GM13977 (cell line): ENCODE measurements at places on chromosomes 5 and 9.

- DNase-seq = no peak
Observed at GRCh38 chr9:95087659-95088242, 229.8 kb downstream of the FANCC start.

GRCh38 chr9:99905833-99906402 is 536 bp upstream of the STX17 start:
- no peak for DNase-seq

DNA sequence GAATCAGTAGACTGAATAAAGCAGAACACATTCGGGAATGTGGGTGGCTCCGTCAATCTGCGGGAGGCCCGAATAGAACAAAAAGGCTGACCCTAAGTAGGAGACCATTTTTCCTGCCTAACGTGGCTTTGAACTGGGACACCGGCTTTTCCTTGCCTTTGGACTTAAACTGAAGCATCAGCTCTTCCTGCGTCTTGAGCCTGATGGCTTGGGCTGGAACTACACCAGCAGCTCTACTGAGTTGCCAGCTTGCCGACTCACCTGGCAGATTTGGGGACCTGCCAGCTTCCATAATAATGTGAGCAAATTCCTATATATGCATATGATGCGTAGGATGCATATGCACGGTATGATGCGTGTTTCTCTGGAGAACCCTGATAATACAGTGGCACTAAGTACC is 111.3 kb downstream of the DAPK1 start:
- DNase-seq = no peak

DNA sequence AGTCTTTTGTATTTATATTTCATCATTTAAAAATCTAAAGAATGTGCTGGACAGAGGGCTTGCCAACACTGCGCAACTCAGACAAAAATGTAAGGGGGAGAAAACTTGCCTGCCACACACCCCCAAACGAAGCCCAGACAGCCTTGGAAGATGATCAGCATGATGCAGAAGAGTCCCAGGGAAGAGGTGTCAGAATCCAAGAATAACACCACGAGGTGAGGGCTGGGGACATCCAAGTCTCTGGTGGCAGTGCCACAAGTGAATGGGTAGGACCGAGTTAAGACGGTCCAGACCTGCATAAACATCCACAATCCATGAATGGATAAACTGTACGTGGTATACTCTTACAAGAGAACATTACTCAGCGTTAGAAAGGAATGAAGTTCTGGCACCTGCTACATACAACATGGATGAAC is 10.4 kb downstream of the EPB41L4B start:
- DNase-seq = no peak

DNA sequence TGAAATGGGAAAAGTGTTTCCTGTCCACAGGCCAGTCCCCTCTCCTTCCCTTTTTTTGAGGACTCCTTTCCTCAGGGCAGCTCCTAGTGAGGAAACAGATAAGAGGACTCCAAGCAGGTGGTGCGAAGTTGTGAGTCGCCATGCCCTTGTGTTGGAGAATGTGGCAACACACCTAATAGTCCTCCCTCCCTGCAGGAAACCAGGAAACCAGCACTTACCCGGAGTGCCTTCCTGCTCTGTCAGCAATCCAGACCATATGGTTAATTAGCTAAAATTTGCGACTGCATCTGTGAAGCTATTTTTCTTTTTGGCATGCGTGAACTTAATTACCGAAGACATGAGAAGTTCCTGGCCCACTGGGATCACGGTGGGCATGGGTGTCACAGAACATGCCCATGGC is 69.9 kb downstream of the TRIM32 start:
- no peak for DNase-seq

- no peak for DNase-seq
Observed at GRCh38 chr9:111752455-111752854, 42.3 kb downstream of the SHOC1 start.

DNA sequence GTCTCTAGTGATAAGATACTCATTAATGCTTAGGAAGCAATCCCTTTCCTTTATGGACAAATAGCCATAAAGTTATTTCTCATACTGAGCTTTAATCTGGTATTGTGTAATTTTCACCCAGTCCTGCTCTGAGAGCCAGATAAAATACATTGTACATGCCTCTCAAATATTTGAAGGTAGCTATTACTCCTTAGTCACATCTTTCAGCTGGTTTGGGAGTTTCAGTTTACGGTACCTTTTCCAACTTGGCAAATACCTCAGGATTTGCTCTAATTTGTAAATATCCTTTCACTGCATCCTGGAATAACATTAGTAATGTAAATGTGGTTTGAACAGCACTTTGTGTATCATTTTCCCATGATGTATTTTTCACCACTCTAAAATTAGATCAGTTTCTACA is 47.4 kb downstream of the ABHD17B start:
- DNase-seq = no peak

DNA sequence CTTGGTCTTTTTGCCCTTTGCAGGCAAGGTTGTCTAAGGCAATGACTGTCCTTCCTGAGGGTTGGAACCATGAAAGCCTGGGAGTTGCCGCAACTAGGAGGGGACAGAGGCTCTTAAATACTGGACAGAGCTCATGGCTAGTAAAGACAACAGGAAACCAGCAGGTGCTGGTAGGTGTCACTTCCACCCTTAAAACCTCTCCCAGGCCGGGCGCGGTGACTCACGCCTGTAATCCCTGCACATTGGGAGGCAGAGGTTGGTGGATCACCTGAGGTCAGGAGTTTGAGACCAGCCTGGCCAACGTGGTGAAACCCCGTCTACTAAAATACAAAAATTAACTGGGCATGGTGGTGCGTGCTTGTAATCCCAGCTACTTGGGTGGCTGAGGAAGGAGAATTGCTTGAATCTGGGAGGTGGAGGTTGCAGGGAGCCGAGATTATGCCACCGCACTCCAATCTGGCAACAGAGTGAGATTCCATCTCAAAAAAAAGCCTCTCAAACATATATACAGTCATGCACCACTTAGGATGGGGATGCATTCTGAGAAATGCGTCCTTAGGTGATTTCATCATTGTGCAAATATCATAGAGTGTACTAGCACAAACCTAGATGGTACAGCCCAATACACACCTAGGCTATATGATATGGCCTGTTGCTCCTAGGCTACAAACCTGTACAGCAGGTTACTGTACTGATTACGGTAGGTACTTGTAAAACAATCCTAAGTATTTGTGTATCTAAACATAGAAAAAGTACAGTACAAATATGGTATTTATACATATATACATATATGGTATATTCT is 102.7 kb downstream of the HSPA4 start:
- no peak for DNase-seq

DNA sequence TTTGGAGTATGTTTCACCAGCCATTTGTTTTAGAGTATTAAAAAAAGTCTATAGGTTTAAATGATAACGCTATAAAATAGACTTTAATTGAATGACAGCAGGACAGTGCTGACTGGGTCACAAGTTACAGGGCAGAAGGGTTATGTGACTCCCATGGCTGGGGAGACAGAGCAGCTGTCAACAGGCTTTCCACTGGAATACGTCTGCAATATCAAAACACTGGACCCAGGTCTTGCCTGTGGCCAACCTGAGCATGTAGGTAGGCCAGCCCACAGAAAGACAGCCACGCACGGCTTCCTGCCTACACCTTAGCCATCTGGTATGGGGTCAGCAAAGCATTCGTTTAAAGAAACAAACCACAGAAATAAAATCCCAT is 80.7 kb downstream of the OTULIN start:
- DNase-seq = no peak

GRCh38 chr9:26656003-26656870 is 236.4 kb downstream of the CAAP1 start:
- DNase-seq = peak; percentile 30

- DNase-seq = no peak
Observed at GRCh38 chr5:11452852-11453251, 451.4 kb downstream of the CTNND2 start.

DNA sequence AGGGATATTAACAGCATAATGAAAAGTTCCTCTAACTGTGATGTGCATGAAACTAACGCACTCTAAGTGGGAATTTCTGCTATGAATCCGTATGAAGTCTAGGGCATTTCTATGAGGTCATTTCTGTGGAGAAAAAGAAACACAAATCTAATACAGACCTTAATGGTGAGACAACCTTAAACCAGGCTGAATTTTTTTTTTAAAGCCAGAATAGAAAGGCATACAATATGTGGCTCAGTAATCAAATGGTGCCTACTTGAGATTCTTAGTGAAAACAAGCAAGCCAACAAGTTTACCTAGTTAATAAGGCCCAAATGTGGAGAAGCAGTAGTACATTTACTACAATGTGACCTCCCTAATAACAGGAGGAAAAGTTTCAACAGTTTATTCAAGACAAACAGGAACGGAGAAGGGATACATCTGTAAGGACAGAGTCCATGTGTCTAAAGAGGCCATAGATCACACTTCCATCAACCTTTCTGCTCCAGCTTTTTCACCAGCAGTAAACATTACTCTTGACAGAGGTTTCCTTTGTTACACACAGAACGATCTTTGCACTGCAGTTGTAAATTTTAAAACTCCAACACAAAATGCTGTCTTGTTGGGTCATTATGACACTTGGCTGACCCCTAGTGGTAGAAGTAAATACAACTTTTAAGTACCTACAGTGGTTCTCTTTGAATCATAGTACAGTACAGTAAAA is 26.2 kb downstream of the CARNMT1 start:
- peak; percentile 38 for DNase-seq

DNA sequence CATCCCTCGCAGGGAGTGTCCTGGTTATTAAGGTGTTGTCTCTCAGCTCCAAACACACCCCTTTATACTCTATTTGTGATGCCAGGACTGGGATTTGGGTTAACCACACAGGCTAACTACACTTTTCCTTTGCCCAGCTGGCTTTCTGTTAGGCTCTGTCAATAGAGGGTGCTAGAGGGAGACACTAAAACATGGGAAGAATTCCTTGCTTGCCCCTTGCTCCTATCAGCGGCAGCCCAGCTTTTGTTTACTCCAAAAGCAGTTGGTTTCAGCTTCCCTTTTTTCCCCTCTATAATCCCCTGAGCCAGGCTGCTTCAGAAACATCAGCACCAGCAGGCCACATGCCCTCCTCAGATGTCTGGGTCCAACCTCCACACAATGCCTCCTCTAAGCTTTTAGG is 297.1 kb downstream of the KCTD16 start:
- DNase-seq = no peak

DNA sequence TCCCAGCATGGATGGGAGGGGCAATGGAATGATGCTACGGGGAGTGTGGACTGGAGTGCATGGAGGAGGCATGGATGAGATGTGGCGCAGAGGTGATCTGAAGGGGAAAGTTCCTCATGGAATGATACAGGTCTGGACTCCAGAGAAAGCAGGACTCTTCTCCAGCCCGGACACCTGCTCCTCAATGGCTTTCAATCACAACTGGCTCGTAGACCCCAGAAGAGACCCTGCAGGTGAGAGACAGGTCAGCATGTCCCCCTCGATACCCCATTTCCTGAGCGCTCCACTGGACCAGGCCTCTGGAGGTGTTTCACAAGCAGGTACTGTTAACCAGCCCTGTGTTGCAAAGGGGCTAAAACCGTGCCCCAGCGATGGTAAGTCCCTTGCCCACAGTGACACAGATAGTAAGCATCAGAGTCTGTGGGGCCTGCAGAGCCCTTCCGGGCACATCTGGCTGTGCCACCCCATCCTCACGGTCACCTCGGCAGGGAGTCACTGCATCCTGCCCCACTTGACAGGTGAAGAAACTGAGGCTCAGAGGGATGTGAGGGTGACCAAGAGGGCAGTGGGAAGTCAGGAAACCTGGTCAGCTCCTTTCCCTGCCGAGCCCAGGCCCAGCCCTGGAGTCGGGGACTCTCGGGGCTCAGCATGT is 5.5 kb upstream of the DPM2 start:
- DNase-seq = no peak

DNA sequence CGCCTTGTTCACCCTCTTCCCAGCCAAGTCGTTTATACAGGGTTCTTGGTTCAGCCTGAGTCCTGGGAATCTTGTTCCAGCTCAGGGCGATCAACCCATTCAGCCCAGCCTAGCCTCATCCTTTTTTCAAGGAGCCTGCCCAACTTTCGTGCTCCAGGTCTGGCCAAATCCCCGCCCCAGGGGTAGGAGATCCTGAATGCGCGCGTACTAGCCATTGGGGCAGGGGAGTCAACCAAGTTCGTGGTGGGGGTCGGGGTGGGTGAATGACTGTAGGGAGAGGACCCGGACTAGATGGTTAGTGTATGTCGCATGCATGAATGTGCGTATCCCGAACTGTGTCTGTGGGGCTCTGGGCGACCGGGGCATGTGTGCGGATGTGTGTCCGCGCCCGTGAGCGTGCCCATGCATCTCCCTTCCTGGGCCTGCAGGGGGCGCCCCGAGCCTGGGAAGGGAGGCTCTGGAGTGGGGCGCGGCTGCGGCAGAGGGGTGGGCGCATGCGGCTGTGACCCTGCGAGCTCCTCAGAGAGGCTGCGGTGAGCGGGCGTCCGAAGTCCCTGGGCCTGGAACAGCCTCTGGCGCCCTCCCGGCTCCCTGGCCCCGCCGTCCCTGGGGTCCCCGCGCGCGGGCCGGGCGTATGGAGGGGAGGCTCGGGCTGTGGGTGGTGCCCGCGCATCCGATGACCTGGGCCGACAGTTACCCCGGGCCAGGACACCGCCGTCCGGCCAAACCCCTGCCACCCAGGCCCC is 8.7 kb downstream of the CCL21 start:
- peak; percentile 76 for DNase-seq

GRCh38 chr9:133116346-133117231 is 4.5 kb downstream of the RALGDS start:
- no peak for DNase-seq

- no peak for DNase-seq
Observed at GRCh38 chr9:75455444-75455921, 367.2 kb downstream of the OSTF1 start.

- no peak for DNase-seq
Observed at GRCh38 chr9:75880618-75881017, 9.9 kb upstream of the PCSK5 start.

DNA sequence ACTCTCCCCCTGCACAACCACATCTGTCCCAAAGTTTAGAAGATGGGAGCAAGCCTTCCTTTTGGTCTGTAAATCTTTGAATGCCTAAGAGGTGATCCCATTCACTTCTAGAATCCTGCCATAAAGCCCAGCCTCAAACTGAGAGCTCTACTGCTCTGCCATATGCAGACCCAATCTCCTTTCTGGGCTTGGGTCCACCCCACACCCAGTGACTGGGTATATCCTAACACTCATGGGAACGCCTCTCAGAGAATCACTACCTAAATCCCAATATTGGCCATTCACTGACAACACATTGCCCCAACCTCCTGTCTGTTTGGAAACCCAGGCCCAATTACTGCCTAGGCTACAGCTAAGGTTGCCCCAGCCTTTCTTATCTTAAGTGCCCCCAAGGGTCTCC is 90.7 kb downstream of the MAMDC2 start:
- DNase-seq = no peak

GRCh38 chr5:96426831-96427230 is 6.2 kb downstream of the PCSK1 start:
- no peak for DNase-seq

DNA sequence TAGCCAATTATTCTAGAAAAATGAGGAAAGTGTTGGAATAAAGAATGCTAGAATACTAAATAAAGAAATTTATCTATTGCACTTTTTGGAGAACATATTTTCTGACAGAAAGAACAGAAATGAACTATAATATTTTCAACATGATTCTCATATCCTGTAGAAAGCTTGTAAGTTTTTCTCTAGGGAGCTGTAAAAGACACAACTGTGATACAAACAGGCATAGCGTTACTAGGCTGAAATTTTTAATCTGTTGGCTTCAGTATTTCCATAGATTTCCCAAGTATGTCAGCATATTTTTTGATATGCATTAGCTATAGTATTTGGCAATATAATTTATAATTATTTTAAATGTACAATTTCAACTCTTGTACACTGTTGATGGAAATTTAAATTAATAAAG is 31.3 kb downstream of the ANXA1 start:
- no peak for DNase-seq

- DNase-seq = no peak
Observed at GRCh38 chr5:14258840-14259239, 115.7 kb downstream of the TRIO start.
